ENCODE measurements at places on chromosomes 6 and 20.

DNA sequence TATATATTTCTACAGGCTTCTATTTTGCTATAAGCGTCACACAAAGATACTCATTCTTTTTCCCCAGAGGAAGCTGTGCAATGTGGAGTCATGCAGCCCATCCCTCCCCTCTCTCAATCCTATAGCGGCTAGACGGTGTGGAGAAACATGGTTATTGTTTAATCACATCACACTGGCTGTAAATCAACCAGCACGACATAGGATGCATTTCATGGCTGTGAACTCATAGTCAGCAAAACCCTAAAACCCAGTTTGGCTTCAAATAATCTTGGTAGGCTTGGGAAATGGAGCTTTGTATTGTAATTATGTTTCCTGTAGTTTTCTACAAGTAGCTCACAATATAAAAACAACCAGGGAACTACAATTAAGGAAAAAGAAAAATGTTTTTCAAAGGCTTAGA lies 16.8 kb downstream of the FOXC1 start:
- DNase-seq = no peak

GRCh38 chr6:36605560-36606391 lies 11.6 kb downstream of the SRSF3 start:
- no peak for DNase-seq

- no peak for DNase-seq
Measured at GRCh38 chr6:19127081-19127480, 710.1 kb upstream of the ID4 start.

DNA sequence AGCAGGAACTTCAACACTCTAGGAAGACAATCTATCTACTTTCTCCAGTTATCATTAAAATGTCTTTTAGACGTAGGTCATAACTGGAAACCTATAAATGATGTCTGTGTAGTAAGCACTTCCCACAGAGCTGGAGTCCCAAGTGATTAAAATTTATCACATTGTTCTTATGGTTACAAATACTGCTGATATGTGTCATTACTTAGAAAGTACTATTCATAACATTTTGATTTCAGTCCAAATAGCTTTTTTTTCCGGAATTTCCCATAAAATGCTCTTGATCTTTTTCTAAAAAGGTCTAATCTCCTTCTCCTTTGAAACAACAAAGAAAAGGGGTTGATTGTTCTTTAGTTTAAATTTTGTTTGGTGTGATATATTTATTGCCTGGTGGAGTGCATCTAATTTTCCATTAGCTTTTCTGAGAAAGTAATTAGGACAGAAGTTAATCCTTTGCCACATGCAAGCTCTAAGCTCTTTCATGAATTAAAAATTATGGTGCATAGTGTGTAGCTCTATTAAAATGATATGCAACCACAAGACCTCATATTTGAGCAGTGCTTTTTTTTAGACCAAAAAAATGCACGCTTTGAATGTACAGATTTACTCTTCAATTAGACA lies 132.7 kb upstream of the TCF21 start:
- no peak for DNase-seq

- no peak for DNase-seq
Measured at GRCh38 chr6:7919871-7920270, 9.3 kb upstream of the TXNDC5 start.

- no peak for DNase-seq
Measured at GRCh38 chr6:29791786-29792122, 35.9 kb upstream of the HLA-G start.

DNA sequence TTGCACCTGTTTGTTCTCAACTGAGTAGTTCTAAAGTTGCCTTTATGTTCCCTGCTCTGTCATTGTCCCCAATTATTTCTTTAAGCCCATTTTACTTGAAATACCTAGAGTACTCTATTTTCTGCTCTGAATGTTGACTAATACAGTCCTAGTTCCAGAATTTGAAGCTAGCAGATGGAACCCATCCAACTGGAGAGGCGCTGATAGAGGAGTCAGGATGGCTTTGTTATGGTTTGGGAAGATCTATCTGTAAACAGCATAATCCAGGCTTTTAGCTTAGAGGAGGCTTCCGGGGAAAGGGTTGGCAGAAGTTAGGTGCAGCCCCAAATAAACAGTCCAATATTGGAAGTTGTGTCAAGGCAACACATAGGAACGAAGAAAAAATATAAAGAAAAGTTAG lies 927.7 kb downstream of the TFAP2A start:
- DNase-seq = no peak

- no peak for DNase-seq
Measured at GRCh38 chr6:156953127-156953478, 175.9 kb downstream of the ARID1B start.

DNA sequence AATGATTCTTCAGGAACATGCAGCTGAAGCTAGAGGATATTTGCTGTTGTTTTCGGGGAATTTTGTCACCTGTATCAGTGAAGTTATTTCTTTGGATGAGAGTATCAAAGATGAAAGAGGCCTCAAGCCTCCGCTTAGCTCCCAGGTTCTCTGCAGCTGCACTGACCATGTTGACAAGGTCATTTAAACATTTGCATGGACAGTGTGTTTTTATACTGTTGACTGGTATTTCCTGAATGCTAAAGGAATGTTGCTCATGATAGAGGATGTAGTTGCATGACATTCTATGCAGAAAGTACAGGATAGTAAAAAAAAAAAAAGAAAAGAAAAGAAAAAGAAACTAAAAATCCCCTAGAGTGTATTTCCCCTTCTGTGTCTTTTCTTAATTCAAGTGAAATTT lies 165.6 kb upstream of the LAMP5 start:
- no peak for DNase-seq

DNA sequence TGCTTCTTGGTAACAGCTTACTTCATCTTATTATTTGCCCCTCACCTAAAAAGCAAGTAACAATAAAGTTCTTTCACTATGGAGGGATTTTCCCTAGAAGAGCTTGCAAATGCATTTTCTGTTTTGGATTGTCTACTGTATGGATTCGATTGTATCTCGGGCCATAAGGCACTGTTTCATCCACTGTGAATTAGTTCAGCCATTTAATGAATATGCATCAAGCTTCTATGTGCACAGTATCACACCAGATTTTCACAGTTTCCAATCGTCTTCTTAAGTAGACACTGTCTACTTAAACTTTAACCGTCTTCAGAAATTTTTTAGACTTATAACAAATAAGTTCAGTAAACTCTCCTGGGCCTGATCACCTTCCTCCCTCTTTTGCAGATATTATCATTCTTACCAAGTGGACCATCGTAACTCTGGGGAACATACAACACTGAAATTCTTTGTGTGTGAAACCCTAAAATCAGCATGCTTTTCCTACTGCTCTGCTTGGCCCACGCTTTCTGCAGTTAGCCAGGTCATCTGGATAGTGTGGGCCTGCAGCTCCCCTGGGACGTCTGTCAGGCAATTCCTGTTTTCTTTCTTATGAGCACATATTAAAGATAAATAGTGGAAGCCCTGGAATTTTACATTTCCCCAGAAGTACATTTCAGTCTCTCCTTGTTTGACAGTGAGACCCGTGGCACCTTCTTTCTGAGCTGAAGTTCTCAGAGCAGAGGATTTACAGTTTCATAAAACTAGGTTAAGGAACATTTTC lies 136.5 kb upstream of the PDE10A start:
- DNase-seq = no peak

- no peak for DNase-seq
Measured at GRCh38 chr20:25327521-25328235, 63.0 kb downstream of the ABHD12 start.

DNA sequence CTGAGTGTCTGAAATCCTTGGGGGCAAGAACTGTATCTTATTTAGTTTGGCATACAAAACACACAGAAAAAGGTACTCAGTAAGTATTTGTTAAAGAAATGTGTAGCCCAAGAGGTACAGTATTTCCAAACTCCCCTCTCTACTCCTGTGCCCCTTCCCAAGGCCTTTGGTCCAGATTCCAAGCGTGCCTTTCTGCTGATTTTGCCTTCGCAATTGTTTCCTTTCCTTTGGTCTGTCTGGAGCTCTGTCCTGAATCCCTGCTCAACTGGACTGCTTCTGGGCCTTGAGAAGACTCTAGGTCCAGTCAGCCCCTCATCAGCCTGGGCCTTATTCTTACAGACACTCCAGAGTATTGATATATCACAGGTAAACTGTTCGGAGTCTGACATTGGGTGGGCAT lies 122.2 kb upstream of the SYNCRIP start:
- no peak for DNase-seq

DNA sequence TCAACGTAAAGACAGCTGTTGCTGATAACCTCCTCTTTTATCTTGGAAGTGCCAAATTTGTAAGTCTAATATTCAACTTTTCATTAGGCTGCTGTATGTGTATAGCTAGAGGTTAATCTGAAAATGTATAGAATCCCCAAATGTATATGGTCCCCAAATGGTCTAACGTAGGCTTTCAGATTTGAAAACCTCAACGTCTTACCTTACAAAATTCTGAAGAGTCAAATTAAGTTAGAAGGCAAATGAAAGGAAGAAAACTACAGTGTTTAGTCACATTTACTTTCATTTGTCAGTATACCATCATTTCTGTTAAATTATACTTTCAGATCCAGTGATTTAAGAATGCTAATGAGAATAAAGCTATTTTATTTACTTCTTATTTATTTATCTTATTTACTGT lies 256.9 kb downstream of the ARHGAP18 start:
- no peak for DNase-seq

GRCh38 chr6:143232849-143233248 lies 172.2 kb downstream of the AIG1 start:
- DNase-seq = peak; percentile 9

GRCh38 chr6:118586746-118587485 lies 38.8 kb downstream of the PLN start:
- no peak for DNase-seq

- no peak for DNase-seq
Measured at GRCh38 chr6:128240024-128240428, 280.4 kb downstream of the PTPRK start.

GRCh38 chr20:62451970-62452369 lies 23.8 kb downstream of the GATA5 start:
- DNase-seq = no peak

DNA sequence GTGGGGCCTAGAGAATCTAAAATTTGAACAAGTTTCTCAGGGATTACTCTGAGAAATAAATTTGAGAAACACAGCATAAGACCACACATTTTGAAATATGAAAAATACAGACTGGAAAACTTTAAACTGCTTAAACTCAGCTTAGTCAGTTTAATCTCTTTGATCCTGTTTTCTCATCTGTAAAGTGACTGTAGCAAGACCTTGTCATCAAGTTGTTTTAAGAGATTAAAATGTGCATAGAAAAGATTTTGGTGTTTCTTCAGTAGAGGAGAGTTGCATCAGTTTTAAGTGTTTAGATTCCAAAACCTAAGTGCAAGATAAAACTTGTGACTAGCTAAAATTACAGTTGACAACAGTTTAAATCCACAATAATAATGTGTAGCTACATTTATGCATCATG lies 8.1 kb upstream of the BCKDHB start:
- no peak for DNase-seq

DNA sequence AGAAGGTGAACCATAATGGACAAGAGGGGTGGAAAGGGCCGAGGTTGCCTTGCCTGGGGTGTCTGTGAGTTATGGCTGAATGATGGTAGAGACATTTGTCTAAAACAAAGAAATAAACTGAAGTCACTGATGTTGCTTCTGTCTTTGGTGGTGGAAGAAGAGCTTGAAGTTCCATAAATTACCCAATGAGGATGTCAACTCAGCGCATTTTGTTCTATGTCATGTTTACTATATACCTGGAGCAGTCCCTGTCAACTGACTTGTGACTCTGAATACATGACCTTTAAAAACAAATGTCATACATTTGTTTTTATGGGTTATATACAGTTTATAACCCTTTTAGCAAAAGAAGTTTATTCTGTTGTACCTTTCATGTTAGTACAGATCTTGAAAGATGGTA lies 2.0 kb downstream of the EFHC1 start:
- no peak for DNase-seq

DNA sequence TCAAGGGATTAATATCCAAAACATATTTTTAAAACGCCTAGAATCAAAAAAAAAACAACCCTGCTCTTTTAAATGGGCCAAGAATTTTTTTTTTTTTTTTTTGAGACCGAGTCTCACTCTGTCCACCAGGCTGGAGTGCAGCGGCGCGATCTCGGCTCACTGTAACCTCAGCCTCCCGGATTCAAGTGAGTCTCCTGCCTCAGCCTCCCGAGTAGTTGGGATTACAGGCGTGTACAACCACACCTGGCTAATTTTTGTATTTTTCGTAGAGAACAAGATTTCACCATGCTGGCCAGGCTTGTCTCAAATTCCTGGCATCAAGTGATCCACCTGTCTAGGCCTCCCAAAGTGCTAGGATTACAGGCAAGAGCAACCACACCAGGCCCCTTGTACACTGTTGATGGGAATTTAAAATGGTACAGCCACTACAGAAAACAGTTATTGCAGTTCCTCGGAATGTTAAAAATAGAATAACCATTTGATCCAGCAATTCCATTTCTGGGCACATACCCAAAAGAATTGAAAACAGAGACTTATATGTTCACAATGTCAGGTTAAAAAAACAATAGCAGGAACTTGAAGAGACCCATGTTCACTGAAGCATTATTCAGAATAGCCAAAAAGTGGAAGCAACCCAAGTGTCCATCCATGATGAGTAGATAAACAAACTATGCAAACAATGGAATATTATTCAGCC lies 3.1 kb upstream of the MYL9 start:
- no peak for DNase-seq

DNA sequence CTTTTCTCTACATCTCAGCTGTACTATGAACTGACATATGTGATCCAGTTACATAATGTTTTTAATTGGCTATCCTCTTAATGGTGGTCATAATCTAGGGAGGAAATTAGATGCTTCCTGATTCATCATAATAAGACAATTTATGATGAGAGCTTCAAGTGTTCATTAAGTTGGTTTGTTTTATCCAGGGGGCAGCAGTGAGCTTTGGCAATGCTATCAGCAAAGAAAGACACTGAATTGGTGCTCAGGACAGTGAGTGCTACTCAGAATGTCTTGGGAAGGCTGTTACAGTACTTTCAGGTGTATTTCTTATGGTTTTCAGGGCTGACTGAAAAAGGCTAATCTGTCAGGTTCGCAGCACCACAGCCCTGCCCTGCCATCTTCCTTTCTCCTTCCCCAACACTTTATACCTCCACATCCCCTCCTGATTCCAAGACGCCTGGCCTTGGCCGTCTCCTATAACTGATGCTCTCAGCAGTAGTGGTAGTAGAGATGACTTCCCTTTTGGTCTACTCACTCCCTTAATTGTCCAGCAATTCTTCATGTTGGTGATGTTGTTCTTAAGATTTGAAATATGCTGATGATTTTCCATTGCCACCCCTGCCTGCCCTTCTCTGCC lies 67.0 kb upstream of the TNFAIP3 start:
- peak; percentile 91 for DNase-seq

DNA sequence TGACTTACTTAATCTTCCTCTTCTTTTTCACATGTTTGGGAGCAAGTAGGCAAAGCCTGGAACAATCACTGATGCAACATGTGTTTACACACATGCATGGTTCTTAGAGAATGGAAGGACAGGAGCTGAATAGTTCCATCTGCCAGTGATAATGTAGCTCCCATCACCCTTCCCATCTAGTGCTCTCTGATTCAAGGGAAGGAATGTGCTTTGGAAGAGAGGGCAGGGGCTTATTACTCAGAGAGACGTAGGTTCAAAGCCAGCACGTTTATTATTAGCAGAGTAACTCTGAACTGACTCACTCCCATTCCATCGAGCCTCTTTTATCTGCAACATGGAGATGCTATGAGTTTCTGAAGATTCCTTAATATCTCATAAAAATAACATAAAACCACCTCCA lies 211.9 kb downstream of the GMPR start:
- no peak for DNase-seq

GRCh38 chr20:50292591-50293283 lies 102.1 kb downstream of the CEBPB start:
- no peak for DNase-seq
